ENCODE measurements at places on chromosomes 11 and 22. TPM values are rescaled to one million over a fixed set of nuclear protein-coding genes. Genes with fewer than 3 reads are reported as not detected.
A peak's percentile ranks its signal among the peaks of the same experiment; 100 is the strongest.

- no peaks in the 10 kb centered on the region for H3K36me3 ChIP-seq
- peaks cover 46% of the 10 kb centered on the region for H3K27me3 ChIP-seq
- peaks cover 28% of the 10 kb centered on the region for H3K4me1 ChIP-seq
- H3K27ac ChIP-seq: no peak overlapping the region
These were observed 912 bp downstream of the KREMEN1 start for GRCh38 chr22:29073618-29074275.

DNA sequence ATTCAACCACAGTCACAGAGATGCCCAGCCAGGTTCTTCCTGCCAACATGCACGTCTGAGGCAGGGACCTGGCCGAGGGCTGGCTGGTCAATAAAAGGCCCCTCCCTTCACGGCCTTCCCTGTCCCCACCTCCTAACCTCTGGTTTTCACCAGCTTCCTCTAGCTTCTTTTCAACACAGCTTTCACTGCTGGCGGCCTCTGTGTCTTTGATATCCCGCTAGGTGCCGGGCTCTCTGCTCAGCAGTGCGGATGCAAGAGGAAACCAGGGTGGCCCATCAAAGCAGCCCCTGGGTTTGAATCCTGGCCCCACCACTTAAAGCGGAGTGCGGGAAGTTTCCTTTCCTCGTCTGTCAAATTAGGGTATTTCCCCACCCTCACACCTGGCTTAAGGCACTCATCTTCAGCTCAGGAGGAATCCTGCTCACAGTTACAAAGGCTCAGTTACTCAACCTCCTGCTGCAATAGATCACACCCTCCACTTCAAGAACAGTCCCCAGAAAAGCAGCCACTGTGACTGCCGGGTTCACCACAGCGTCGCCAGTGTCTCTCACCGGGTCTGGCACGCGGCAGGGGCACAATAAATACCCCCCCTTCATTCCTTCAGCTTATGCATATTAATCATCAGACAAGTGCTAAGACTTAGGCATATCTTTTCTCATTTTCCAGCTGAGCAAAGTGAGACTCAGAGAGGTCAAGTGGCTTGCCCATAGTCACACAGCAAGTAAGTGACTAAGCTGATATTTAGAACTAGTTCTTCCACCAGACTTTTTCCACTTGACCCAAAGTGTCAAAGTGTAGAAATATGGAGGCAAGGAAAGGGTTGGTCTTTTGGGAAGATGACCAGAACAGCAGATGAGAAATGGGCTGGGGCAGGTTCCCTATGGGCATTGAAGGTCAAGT is 45.7 kb downstream of the TXN2 start:
- H3K4me1 ChIP-seq: peaks cover 39% of the 10 kb centered on the region
- peak overlapping the region; percentile 70 for H3K27ac ChIP-seq
- H3K27me3 ChIP-seq: no peaks in the 10 kb centered on the region
- peak overlapping the region; percentile 15 for H3K4me3 ChIP-seq
- H3K36me3 ChIP-seq: no peaks in the 10 kb centered on the region
- DNase-seq: peak; percentile 89

ROBO3 gene
- polyA plus RNA-seq: 7.4 TPM

PARVA gene
- not detected for polyA plus RNA-seq

DNA sequence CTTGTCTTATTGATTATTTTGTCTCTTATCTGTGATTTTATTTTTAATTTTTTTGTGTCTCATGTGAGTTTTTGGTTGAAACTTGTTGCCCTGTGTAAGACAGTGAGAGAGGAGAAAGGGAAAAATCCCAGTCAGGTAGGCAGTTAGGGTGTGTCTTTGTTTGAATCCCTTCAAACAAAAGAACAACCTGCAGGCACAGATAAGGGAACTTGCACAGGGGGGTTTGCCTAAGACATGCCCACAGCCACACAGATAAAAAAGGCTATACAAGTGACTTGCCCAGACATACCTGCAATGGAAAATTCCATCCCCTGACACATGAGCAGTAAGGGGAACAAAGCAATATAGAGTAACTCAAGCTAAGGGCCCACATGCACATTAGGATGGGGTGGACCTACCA is 127.8 kb upstream of the PLET1 start:
- no peaks in the 10 kb centered on the region for H3K27me3 ChIP-seq
- H3K4me3 ChIP-seq: no peak overlapping the region
- H3K36me3 ChIP-seq: no peaks in the 10 kb centered on the region
- H3K4me1 ChIP-seq: no peaks in the 10 kb centered on the region
- H3K27ac ChIP-seq: no peak overlapping the region
- no peak for DNase-seq

DNA sequence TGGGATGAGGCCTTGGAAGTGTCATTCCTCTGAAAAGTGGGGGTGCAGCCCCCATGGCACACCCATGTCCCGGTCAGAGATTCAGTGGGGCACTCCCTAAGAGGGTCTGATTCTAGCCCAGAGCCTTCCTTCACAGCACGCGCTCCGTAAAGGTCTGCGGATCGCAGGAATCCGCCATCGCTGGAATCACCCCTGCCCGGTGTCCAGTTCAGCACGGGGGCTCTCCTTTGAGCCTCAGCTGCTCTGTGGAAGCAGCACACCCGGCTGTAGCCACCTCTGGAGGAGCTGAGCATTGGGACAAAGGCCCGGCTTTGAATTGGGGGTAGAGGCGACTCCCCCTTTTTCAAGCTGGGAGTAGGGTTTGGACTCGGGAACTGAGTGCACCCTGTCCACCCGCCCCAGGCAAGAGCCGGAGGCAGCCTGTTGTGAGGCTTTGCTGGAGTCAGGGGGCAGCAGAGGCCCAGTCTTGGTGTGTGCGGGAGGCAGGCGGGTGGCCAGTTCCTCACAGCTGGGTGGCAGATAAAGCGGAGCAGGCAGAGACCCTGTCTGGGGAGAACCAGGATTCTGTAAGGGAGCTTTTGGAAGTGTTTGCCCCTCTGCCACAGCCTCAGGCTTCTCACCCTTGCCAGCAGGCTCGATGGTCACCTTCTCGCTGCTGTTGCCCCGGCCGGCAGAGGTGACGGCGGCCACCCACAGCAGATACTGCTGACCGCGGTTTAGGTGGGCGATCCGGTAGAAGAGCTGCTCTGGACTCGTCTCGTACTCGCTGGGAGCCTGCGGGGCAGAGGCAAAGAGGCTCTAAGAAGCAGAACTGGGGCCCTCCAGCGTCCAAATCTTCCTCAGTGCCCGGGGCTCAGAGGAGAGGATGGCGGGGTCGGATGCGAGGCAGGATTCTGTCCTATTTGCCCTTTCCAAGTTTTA is 115.9 kb downstream of the CEP164 start:
- H3K27ac ChIP-seq: no peak overlapping the region
- H3K36me3 ChIP-seq: no peaks in the 10 kb centered on the region
- H3K4me1 ChIP-seq: no peaks in the 10 kb centered on the region
- no peak for DNase-seq
- H3K27me3 ChIP-seq: no peaks in the 10 kb centered on the region

BRSK2 gene
- polyA plus RNA-seq: 0.51 TPM

MS4A15 gene
- polyA plus RNA-seq: not detected

DNA sequence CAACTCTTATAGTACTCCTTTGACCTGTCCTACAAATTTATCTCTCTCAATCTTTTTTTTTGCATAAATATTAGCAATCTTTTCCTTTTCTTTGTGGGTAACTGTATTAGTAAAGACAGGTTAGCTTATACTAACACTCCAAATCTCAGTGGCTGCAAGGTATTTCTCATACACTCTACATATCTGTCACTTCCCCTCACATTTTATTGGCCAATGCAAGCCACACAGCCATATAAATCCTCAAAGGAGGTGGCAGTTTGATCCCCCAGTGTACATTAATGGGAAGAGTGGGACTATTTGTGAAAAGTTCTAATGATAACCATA is 42.6 kb upstream of the EED start:
- no peaks in the 10 kb centered on the region for H3K27me3 ChIP-seq
- no peak for DNase-seq
- peak overlapping the region; percentile 68 for H3K27ac ChIP-seq
- peak overlapping the region; percentile 50 for H3K4me3 ChIP-seq
- peaks cover 22% of the 10 kb centered on the region for H3K4me1 ChIP-seq

- H3K27ac ChIP-seq: peak overlapping the region; percentile 75
- peaks cover 9% of the 10 kb centered on the region for H3K36me3 ChIP-seq
- peaks cover 25% of the 10 kb centered on the region for H3K4me1 ChIP-seq
- no peak overlapping the region for H3K4me3 ChIP-seq
These were observed 21.2 kb downstream of the TMEM123 start for GRCh38 chr11:102431404-102431803.

ARHGAP32 gene
- 4.4 TPM for polyA plus RNA-seq

DNA sequence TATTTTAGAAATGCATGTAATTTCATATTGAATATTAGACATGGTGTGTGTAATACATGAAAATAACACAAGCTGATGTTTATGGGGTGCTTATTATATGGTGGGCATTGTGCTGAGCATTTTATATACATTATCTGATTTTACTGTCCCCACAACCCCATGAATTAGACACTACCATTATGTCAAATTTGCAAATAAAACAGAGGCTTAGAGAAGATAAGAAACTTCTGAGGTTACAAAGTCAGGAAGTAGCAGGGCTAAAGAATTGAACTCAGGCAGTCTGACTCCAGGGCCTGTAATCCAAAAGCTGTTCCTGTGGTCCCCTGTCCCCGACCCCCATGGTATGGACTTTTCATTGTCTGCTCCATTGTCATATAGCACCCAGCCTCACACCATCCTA is 49.4 kb upstream of the NAV2 start:
- H3K4me3 ChIP-seq: no peak overlapping the region
- no peak overlapping the region for H3K27ac ChIP-seq
- no peaks in the 10 kb centered on the region for H3K36me3 ChIP-seq
- H3K4me1 ChIP-seq: no peaks in the 10 kb centered on the region
- no peaks in the 10 kb centered on the region for H3K27me3 ChIP-seq

DNA sequence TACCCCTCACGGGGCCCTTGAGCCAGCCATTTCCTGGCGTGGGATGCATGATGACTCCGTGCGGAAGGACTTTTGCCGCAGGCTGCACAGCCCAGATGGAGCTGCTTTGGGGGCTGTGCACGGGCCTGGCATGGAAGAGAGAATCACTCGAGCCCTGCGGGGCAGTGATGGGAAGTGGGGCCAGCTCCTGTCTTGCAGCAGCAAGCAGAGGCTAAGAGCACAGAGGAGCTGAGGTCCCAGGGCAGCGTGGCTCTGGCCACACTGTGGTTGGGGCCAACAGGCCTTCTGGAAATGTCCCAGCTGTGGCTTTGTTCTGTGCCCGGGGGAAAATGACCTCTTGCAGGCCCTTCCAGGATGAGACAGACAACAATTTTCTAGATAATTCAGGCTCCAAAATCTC is 92.7 kb upstream of the TIMP3 start:
- H3K4me3 ChIP-seq: no peak overlapping the region
- no peaks in the 10 kb centered on the region for H3K4me1 ChIP-seq
- no peak overlapping the region for H3K27ac ChIP-seq
- no peaks in the 10 kb centered on the region for H3K36me3 ChIP-seq
- H3K27me3 ChIP-seq: no peaks in the 10 kb centered on the region

OSM gene
- 9.6 TPM for polyA plus RNA-seq

TBX1 gene
- not detected for polyA plus RNA-seq

FXYD6 gene
- polyA plus RNA-seq: not detected

GRCh38 chr11:27186580-27186979 is 146.0 kb downstream of the BBOX1 start:
- no peaks in the 10 kb centered on the region for H3K27me3 ChIP-seq
- no peak overlapping the region for H3K4me3 ChIP-seq
- DNase-seq: no peak
- H3K4me1 ChIP-seq: no peaks in the 10 kb centered on the region
- H3K36me3 ChIP-seq: no peaks in the 10 kb centered on the region

DNA sequence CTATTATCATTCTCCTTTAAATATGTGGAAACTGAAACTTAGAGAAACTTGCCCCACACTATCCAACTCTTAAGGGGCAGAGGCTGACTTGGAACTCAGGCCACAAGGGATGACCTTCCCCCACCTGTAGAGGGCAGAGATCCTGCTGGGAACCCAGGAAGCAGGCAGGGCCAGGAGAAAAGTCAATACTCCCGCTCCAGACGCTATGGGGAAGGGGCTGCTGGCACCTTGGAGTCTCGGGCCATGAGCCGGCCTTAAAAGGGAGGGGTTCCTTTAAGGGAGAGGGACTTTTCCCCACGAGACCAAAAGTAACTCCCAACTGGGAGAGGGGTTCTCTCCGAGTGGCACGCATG is 620 bp upstream of the ANO5 start:
- no peaks in the 10 kb centered on the region for H3K27me3 ChIP-seq
- no peaks in the 10 kb centered on the region for H3K36me3 ChIP-seq
- no peak overlapping the region for H3K27ac ChIP-seq
- no peak for DNase-seq

NPAS4 gene
- polyA plus RNA-seq: not detected

GRCh38 chr22:44622147-44622427 is 79.9 kb upstream of the PRR5 start:
- H3K4me1 ChIP-seq: peaks cover 8% of the 10 kb centered on the region
- H3K27ac ChIP-seq: no peak overlapping the region
- H3K36me3 ChIP-seq: no peaks in the 10 kb centered on the region
- peak; percentile 28 for DNase-seq
- H3K4me3 ChIP-seq: no peak overlapping the region

GRCh38 chr11:46559815-46560214 is 34.0 kb downstream of the AMBRA1 start:
- peak overlapping the region; percentile 34 for H3K27ac ChIP-seq
- peaks cover 4% of the 10 kb centered on the region for H3K36me3 ChIP-seq
- DNase-seq: no peak
- no peaks in the 10 kb centered on the region for H3K27me3 ChIP-seq
- H3K4me3 ChIP-seq: peak overlapping the region; percentile 51

DNA sequence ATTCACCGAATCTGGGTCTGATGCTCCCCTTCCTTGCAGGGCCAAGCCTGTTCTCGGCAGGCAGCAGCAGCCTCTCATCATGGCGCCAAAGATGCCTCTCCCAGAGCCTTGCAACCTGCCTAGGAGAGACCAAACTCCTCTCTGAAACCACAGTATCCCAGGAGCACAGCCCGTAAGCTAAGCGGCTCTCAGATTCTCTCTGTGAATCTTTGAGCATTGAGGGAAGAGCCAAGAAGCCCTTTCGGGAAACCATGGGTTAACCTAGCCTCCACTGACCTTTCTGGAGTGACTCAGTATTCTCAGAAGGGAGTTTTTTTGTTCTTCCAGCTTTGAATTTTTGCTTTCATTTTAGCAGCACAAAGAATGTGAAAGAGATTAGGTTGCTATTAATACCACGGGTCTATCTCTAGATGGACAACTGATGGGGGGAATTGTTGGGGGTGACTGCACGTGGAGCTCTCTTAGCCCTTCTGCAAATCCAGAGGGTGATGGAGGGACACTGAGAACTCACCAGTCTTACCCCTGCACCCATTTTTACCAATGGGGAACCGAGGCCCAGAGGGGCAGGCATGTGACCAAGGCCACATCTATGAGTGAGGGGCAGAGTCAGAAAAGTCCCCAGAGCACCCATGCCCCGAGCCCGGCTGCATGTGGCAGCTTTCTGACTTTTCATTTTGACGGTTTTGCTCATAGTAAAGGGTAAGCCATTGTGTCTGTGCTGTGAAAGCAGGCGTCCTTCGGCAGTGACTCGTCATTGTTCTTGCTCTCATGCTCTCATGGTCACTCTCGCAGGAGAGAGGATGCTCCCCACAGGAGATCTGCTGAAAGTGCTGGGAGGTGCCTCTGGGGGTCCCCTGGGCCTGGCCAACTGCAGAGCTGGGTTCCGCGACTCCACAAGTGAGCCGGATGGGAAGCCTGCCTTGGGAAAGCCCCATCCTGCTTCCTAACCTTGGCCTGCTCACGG is 36.0 kb downstream of the IRAG1 start:
- no peak overlapping the region for H3K27ac ChIP-seq
- H3K36me3 ChIP-seq: no peaks in the 10 kb centered on the region
- no peak for DNase-seq
- no peaks in the 10 kb centered on the region for H3K27me3 ChIP-seq

GRCh38 chr11:3732671-3733436 is 61.7 kb upstream of the CHRNA10 start:
- peaks cover 81% of the 10 kb centered on the region for H3K36me3 ChIP-seq
- H3K27ac ChIP-seq: no peak overlapping the region
- no peaks in the 10 kb centered on the region for H3K27me3 ChIP-seq

GRCh38 chr22:30906946-30907345 is 61.6 kb downstream of the MORC2 start:
- peaks cover 3% of the 10 kb centered on the region for H3K36me3 ChIP-seq
- no peak for DNase-seq
- no peak overlapping the region for H3K4me3 ChIP-seq
- H3K27me3 ChIP-seq: no peaks in the 10 kb centered on the region
- no peak overlapping the region for H3K27ac ChIP-seq
